ENCODE measurements at places on chromosomes 2 and 18.

- no peak for DNase-seq
Measured at GRCh38 chr18:48263914-48264902, 145.0 kb downstream of the ZBTB7C start.

GRCh38 chr18:30908381-30908780 lies 134.2 kb downstream of the DSC3 start:
- DNase-seq, result no peak

- DNase-seq, result no peak
Measured at GRCh38 chr2:127157651-127158485, 50.9 kb upstream of the BIN1 start.

GRCh38 chr2:188720811-188721605 lies 253.2 kb upstream of the COL3A1 start:
- DNase-seq, result no peak

DNA sequence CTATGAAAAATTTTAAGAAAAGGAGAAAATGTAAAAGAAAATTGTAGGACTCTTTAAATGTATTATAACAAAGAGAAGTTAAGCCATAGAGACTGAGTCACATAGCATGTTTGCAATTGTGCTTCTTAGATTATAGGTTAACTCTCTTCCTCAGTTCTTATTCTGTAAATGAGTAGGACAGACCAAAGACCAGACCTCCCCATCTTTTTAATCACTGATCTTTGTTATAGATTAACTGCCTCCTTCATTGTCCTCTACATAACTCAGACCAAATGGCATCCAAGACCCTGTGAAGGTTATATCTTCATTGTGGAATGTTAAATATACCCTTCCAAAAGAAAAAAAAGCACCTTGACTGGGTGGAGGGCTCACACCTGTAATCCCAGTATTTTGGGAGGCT lies 316.9 kb upstream of the LRRTM4 start:
- no peak for DNase-seq

GRCh38 chr2:242027676-242028450 lies 158.3 kb downstream of the RTP5 start:
- DNase-seq, result no peak

DNA sequence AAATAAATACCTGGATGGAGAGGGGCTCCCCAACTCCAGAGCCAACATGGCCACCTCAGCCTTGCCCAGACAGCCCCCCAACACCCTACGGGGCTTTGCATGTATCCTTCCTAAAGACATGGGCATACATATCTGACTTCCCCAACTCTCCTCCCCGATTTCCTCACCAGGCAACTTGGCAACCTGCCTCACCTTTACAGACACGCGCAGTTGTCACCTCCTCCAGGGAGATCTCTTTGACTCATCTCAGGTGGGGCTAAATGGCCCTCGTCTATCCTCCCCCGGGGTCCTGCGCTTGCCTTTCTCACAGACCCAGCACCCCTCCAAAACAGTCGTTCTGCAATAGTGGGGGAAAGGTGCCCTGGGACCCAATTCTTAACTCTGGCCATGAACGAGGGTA lies 10.6 kb upstream of the BIN1 start:
- no peak for DNase-seq

GRCh38 chr2:207516206-207516605 lies 13.6 kb upstream of the CREB1 start:
- no peak for DNase-seq

DNA sequence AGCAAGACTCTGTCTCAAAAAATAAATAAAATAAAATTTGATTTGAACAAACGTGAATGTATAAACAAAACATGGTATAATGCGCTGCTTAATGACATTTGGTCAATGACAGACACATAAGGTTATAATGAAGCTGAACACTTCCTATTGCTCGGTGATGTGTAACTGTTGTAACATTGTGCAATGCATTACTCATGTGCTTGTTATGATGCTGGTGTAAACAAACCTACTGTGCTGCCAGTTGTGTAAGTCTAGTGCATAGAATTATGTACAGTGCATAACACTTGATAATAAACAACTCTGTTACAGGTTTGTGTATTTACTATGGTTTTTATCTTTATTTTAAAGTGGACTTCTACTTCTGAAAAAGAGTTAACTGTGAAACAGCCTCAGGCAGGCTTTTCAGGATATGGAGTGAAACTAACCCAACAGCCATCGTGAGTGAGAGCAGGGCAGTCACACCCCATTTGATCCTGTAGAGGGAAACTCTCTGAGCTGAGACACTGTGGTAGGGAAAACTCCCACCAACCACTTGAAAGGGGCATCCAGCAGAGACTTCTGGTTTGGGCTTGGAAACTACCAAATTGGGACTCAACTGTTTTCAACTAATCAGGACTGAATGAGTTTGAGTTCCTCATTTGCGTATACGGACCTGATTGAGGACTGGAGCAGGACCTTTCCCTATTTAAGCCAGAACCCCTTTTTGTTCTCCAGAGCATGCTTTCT lies 8.7 kb upstream of the RPRD1A start:
- no peak for DNase-seq

- no peak for DNase-seq
Measured at GRCh38 chr18:44803019-44803650, 122.4 kb downstream of the SETBP1 start.

DNA sequence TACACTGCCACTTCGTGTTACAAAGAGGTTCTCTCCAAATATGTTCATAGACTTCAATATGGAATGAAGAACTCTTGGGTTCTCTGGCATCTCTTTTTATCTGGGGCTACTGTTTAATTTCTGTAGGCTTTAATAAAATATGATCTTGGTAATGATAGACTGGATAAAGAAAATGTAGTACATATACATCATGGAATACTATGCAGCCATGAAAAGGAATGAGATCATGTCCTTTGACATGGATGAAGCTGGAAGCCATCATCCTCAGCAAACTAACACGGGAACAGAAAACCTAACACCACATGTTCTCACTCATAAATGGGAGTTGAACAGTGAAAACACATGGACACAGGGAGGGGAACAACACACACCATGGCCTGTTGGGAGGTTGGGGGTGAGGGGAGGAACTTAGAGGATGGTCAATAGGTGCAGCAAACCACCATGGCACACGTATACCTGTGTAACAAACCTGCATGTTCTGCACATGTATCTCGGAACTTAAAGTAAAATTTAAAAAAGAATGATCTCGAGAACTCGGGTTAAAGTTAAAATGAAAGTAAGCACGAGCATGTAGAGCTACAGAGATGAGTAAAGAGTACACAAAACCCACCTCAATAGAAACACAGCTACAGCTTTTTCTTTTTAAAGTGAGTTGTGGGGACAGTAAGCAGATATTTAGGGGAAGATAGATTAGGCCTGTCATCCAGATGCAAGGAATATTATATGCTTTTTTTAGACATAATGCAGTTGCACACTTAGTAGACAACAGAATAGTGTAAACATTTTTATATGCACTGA lies 102.3 kb downstream of the SGPP2 start:
- no peak for DNase-seq

DNA sequence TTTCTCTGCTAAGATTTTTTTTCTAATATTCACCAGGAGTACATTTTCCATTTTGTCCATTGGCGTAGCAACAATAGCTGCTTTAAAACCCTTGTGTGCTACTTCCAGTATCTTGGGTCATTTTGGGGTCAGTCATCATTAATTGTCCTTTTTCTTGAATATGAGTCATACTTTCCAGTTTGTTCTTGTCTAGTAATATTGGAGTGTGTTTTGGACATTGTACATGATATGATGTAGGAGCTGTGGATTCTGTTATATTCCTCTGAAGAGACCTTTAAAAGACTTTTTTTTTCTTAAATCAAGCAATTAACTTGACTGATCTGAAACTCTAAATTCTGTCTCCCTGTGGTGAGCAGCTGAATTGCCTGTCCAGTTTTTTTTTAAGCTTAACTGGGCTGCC lies 40.8 kb downstream of the AGPS start:
- DNase-seq, result no peak

- DNase-seq, result no peak
Measured at GRCh38 chr2:185979546-185980071, 241.0 kb downstream of the FSIP2 start.

DNA sequence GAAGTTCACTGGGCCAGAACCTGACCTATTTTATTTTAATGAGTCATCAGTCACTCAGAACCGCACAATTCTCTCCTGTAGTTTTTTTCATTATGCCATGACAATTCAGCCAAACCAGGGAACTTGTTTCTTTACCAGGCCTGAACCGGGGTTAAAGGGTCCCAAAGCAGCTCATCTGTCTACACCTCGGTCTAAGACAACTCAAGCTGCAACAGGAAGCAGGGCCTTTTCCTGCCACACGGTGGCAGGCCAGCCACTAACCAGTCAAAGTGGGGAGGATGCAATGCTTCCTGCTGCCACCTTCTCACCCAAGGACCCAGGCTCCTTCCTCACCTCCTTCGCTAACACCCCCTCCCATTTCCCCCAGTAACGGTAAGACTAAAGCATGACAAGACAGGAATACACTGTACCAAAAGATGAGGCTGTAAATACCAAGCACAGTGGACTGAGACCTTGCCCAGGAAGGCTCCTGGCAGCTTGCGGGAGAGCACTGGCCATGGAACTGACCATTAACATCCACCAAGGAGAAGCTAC lies 56.7 kb upstream of the ACKR3 start:
- DNase-seq, result peak; percentile 54

All from stimulated activated naive CD4-positive, alpha-beta T cell (primary cell).